Right lung (tissue), 10 donors: ENCODE measurements at places on chromosomes 2 and 18.

DNA sequence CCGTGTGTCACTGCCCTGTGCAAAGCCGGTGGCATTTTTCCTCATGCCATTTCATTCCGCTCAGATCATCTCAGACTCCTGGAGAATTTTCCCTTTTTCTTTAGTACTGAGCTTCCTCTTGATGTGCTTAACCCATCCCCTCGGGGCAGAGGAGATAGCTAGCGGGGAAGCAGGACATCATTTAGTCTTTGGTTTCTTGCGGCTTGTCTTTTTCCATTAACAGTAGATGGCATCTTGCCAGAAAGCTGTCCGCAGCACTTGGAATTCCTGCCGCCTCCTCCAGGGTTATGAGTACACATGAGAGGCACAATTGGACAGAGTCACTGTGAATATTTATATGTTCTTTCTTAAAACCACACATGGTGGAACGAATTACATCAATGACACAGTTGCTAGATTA lies 226.6 kb downstream of the ALPK2 start:
- no peak for DNase-seq

DNA sequence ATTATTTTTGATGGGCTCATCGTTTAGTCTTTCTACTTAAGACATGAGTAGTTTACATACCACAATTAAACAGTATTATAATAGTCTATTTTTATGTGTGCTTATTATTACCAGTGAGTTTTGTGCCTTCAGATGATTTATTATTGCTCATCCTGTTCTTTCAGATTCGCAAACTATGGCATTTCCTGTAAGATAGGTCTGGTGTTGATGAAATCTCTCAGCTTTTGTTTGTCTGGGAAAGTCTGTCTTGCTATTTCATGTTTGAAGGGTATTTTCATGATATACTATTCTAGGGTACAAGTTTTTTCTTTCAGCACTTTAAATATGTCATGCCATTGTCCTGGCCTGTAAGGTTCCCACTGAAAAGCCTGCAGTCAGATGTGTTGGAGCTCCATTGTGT lies 101.3 kb downstream of the DNAH7 start:
- DNase-seq = no peak

- DNase-seq = no peak
Observed at GRCh38 chr2:10772868-10773215, 39.7 kb downstream of the PDIA6 start.

DNA sequence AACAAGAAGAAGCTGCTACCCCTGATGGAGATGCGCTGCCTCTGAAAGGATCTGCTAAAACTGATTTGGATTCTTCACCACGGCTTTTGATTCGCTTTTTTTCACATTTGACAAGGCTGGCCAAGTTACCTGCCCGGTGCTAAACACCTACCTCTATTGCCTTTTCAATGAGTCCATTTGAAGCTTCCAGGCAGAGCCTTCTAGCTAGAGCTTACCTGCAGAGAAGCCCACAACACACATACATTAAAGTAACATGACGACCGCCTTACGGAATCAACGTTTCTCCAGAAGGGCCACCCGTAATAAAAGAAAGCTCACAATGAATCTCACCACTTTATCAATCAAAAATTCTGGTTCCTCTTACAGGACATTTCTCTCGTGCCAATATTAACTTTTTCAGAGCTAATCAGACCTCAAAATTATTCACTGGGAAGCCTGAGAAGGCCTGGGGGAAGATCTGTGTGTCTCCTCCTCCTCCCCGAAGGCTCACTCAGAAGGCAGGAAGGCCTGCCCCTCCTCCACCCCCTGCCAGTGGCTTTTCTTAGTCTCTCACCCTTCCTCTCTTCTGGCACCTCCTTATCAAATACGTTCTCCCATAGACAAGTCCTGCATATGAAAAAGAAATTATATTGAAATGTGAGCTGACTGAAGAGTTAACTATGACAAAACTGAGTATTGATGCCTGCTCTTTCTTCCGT lies 171.0 kb downstream of the DNER start:
- no peak for DNase-seq

GRCh38 chr2:61949714-61950560 lies 44.5 kb downstream of the COMMD1 start:
- no peak for DNase-seq

- DNase-seq = no peak
Observed at GRCh38 chr2:44821500-44821899, 120.0 kb upstream of the SIX3 start.

DNA sequence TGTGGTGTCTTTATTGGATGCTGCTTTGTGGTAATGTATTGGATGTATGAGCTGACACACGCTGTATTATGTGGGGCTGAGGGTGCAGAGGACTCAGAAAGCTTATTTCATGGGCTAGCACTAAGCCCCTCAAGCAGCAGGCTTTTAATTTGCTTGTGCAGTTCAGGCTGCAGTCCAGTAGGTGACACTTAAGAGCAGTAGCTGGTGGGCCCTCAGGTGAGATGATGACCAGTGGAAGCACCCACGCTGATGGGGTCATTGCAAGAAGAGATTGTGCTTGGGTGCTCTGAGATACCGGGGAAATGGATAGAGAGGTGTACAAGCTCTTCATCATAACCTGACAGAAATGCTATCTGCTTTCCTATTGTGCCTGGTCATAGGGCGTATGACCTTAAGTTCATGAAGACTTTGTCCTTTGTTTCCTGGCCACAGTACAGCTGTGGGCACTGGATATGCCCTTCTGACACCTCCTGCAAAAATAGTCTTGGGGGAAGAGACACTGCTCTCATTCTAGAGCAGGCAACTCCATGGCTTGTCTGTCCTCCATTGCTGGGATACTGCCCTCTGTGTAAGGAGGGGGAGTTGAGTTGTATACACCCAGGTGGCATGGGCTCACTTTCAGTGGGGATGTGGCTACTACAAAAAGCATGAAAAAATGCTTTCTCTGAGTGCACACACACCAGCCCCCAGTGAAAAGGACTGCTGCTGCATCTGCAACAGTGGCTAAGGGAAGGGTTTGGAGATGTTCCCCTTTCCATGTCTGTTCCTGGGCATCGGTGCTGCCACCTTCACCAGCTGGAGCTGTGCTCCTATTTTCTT lies 205.7 kb upstream of the ZSWIM2 start:
- DNase-seq = no peak

- peak; percentile 75 for DNase-seq
Observed at GRCh38 chr2:126776692-126777619, 121.0 kb downstream of the GYPC start.

DNA sequence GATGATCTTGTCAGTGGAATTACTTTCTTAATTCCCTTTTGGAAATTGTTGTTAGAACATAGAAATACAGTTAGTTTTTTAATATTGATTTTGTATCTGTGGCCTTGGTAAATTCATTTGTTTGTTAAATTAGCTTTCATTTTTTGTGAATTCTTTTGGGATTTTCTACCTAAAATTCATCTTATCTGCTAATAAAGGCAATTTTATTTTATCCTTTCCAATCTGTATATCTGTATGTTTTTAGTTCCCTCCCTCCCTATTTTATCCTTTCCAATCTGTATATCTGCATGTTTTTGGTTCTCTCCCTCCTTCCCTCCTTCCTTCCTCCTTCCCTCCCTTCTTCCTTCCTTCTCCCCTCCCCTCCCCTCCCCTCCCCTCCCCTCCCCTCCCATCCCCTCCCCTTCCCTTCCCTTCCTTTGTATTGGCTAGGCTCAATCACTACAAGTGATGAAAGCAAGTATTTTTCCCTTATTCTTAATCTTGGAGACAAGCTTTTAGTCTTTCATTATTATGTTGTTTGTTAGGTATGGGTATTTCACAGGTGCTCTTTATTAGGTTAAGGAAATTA lies 244.4 kb downstream of the ALK start:
- no peak for DNase-seq

GRCh38 chr2:177078416-177078815 lies 134.2 kb upstream of the HNRNPA3 start:
- DNase-seq = no peak

GRCh38 chr2:33442528-33443079 lies 33.8 kb upstream of the RASGRP3 start:
- DNase-seq = no peak

- DNase-seq = no peak
Observed at GRCh38 chr18:59467497-59467896, 108.4 kb upstream of the LMAN1 start.

- DNase-seq = no peak
Observed at GRCh38 chr2:16625201-16625729, 40.4 kb downstream of the CYRIA start.

- DNase-seq = no peak
Observed at GRCh38 chr2:123468071-123468470, 557.0 kb upstream of the CNTNAP5 start.

DNA sequence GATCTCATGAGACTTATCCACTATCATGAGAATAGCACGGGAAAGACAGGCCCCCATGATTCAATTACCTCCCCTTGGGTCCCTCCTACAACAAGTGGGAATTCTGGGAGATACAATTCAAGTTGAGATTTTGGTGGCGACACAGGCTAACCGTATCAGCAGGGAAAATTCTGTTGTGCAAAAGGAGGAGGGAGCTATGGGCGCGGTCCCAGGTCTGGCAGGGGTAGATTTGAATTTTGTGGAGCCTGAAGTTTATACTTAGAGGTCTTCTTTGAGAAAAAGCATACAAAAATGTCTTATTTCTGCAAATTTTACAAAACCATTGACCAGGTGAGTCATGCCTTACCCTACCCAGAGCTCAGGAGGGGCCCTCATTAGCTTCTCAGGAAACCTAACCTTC lies 36.6 kb downstream of the SLC4A3 start:
- no peak for DNase-seq

DNA sequence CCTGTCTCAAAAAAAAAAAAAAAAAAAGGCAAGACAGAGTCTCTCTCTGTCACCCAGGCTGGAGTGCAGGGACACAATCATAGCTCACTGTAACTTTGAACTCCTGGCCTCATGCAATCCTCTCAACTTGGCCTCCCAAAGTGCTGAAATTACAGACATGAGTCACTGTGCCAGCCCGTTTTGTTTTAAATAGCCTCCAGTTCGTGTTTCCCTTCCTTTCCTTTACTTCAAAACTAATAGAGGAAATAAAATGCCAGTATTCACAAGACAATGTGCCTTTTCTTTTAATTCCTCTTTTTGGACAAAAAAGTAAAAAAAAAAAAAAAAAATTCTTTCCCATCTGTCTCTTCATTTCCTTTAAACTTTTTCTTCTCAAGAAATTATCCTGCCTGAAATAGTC lies 54.5 kb upstream of the ACMSD start:
- DNase-seq = no peak

DNA sequence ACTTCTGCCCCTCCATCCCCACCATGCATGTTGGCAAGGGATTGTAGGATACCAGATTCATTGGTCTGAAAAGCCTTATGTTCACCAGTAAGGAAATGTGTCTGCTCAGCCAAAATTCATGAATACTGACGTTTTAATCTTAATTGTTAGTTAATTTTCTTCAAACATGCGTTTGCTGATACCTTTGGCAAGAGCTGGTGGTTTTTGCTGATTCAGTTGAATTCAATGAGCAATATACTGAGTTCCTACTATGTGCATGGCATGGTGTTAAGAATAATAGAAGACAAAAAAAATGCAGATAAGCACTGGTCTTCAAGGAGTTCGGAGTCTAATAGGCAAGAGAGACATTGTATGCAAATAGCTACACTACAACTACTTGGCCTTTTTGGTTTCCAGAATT lies 811.6 kb downstream of the BCL11A start:
- no peak for DNase-seq

DNA sequence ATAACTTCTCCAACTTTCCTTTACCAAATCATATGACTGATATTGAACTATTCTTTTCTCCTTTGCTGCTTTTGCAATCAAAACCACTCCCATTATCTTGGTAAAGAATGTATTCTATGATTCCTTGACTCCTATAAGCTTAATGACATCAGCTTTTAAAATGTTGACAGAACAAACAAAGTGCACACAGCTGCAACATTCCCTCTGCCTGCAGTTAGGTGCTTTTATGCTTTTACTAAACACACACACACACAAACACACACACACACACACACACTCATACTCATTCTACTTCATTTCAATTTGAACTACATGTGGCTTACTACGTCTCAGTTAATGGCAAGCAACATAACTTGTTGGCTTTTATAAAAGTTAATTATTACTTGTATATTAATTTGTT lies 946.6 kb downstream of the DPP10 start:
- DNase-seq = no peak

DNA sequence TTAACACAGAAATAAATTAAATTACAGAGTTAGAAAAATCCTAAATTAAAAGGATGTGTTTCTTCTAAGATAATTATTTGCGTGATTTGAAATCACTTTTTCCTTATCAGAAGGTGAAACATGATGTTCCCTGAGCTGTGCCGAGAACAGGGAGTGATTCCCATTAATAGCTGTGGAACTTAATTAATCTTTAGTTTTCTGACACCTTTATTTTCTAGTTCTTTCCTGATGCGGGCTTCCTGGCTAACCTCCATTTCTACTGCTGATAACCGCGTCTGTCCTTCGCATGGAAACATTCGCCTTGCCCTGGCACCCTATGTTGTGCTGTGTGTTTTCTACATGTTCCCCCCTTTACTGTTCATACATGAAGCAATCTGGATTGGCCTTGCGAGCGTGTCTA lies 172.9 kb downstream of the FAM210A start:
- DNase-seq = no peak

GRCh38 chr2:13488965-13489364 lies 772.2 kb downstream of the TRIB2 start:
- DNase-seq = no peak

GRCh38 chr2:37343537-37344434 lies 644 bp upstream of the QPCT start:
- DNase-seq = no peak

- no peak for DNase-seq
Observed at GRCh38 chr2:18356676-18357075, 203.8 kb downstream of the RDH14 start.

GRCh38 chr2:181574321-181574720 lies 82.6 kb downstream of the CERKL start:
- DNase-seq = no peak

DNA sequence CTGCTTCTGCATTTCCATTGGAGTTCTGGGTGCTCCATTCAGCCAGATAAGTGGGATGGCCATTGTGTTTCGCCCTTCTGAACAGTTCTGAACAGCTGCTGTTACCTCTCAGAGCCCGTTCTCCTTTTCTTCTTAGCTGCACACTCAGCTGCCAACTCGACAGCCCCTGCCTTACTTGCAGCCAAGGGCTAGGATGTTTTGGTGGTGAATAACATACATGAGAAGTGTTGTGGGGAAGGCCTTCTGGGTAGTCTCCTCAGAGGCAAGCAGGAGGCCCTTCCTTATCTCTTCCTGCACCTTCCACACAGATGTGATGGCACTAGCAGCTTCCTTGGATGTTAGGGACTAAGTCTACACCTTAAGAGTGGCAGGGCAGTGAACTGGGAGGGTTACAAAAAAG lies 138.4 kb upstream of the NOSTRIN start:
- no peak for DNase-seq

GRCh38 chr18:80022613-80023012 lies 11.6 kb upstream of the RBFA start:
- DNase-seq = peak; percentile 6

DNA sequence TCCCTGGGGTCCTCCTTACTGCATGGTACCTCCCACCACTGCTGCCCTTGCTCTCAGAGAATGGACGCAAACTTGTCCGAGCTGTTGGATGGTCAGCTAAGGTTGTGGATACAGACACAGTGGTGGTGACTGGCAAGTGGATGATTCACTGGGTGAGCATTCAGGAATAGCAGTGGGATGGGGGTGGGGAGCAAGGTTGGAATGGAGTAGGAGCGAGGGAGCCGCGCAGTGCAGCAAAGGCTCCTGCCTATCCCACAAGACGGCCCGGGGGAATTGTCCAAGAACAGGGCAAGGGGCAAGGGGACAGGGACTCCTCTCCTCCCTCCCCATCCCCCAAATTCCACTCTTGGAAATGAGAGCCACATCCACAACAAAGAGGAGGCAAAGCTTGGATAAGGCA lies 102.2 kb downstream of the PIEZO2 start:
- no peak for DNase-seq
